ENCODE measurements at places on chromosomes 3 and 15. TPM values are rescaled to one million over a fixed set of nuclear protein-coding genes. Genes with fewer than 3 reads are reported as not detected.

MESP2 gene
- not detected for total RNA-seq

DNA sequence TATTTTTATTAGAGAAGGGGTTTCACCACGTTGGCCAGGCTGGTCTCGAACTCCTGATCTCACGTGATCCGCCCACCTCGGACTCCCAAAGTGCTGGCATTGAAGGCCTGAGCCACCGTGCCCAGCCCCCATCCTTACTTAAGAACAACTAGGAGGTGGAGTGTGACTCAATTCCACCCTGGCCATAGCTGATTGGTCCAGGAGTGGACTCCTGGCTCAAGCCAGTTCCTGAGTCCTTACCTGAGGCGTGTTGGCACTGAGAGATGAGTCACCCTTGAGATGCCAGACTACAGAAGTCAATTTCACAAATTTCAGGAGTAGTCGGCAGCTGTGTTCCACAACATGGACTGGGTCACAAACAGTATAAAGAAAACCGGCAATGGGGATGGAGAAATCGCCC is 124.2 kb downstream of the SHQ1 start:
- DNase-seq: no peak

GRCh38 chr15:55696221-55696620 is 46.7 kb downstream of the PRTG start:
- no peak for DNase-seq

- no peak for DNase-seq
Observed at GRCh38 chr3:168575750-168576149, 480.0 kb upstream of the GOLIM4 start.

DNA sequence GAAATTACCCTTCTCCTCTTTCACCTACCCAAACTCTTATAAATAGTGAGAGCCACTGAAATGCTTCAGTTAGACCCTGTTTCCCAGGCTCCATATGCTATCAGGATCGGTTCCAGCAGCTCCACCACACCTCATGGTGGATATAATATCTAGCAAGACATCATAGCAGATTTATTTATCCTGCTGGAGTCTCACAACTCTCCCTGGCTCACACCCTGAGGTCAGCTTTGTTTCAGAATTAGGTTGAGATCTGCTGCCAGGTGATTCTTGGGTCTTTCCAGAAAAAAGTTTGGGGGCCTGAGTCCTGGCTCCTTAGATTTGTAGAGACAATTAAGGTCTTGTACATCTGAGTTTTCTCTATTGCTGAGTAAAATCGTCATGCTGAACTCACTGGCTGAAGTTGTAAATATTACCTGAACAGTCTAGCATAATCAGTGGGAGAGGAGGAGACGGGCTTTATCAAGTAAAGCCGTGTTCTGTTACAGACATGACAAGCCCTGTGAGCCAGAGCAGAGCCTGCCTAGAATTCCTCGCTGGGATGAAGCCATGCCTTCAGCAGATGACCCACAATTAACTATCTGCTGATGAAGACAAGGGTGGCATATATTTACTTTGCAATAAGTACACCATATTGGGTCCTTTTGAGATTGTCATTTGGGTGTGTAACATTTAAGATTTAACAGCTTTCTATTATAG is 131.6 kb downstream of the STAC start:
- no peak for DNase-seq

GRCh38 chr15:70503073-70503745 is 260.1 kb downstream of the UACA start:
- no peak for DNase-seq

FRMD5 gene
- 18.2 TPM for total RNA-seq

Data from endothelial cell of umbilical vein (primary cell).